ENCODE measurements at places on chromosomes 16 and 17.

GRCh38 chr17:46010597-46011186 lies 11.6 kb downstream of the STH start:
- no peak for DNase-seq

GRCh38 chr16:59058250-59058649 lies 324.1 kb upstream of the GOT2 start:
- no peak for DNase-seq

DNA sequence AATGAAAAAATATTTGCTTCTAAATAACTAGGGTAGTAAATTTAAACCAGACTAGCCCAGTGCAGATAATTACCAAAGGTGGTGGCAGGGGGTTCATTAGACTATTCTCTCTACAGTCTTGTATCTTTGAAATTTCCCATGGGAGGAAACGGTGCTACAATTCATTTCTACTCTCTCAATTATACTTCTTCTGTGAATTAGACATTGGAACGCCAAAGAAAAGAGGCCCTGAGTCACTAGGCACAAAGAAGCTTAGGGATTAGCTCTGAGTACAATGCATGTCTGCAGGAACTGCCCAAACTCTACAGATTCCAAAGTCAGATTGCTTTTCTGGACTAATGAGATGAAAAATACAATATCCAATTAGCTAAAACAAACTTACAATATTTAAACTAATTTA lies 30.7 kb upstream of the ARL6IP1 start:
- DNase-seq, result no peak

DNA sequence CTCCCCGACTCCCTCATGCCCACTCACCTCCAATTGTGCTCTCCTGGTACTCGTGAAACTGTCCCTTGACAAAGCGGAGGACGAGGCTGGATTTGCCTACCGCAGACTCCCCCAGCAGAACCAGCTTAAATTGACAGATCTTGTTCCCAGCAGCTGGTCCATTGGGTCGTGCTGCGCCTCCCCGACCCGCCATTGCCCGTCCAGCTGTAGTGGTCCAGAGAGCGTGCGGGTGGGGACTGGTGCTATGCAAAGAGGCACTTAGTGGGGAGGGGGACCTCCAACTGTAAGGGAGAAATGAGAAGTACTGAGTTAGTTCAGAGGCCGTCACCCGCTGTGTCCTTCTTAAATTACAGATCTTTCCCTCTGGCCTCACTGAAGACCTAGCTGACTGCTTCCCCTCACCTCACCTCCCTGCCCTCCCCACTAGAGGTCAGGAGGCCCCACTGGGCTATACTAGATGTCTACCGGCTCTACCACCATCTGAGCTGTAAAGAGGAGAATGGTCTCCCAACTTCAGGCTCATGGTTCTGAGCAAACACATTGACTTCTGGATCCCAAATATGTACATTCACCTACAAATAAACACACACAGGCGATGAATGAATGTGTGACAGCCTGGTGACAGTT lies 7.8 kb downstream of the HSPB9 start:
- DNase-seq, result no peak

GRCh38 chr17:60599220-60599619 lies 773 bp upstream of the PPM1D start:
- peak; percentile 23 for DNase-seq

GRCh38 chr17:58760248-58760647 lies 4.6 kb downstream of the PPM1E start:
- no peak for DNase-seq
